ENCODE measurements at places on chromosomes 3 and 15.

- no peak for DNase-seq
Measured at GRCh38 chr3:141387516-141387915, 19.2 kb downstream of the ZBTB38 start.

DNA sequence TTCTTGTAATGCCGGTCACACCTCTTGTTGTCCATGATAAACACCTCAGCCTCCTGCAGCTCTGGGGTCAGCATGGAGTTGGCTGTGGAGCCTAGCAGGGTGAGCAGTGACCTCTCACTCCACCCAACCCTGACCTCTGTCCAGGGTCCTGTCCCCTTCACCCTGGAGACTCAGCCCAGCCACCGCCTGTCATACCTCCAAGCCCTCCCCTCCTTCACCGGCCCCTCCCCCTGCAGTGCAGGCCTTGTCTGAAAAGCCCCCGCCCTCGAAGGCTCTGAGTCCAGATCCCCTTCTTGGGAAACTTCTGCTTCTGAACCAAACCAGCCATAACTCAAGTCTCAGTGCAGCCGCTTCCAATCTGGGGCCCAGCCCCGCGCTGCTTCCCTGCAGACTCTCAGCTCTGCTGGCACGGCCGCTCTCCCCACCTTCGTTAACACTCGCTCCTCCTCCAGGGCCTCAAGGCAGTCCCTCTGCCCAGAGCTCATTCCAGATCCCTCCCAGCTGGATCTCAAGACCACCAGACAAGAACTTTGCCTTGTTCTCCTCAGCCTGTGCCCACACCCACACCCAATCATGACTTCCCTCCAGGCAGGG, 25.4 kb upstream of the PRSS50 start:
- DNase-seq, result no peak

DNA sequence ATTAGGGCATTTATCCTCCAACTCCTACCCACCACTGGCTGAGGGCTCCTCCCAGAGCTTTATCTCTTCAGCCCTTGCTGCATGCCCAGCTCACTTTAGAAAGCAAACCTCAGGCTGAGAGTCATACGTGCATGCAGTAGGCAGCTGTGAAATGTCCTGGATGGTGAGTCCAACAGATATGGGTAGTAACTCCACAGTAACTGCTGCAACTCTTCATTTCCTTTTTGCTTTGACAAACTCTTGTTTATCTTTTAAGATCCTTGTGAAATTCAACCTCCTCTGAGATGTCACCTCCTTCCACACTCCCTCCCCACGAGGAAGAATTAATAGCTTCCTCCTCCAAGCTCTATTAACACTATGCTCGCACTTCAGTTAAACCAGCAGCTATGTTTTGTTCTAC, 35.9 kb upstream of the CTNNB1 start:
- no peak for DNase-seq

- DNase-seq, result no peak
Measured at GRCh38 chr3:88032245-88032644, 26.6 kb downstream of the CGGBP1 start.

DNA sequence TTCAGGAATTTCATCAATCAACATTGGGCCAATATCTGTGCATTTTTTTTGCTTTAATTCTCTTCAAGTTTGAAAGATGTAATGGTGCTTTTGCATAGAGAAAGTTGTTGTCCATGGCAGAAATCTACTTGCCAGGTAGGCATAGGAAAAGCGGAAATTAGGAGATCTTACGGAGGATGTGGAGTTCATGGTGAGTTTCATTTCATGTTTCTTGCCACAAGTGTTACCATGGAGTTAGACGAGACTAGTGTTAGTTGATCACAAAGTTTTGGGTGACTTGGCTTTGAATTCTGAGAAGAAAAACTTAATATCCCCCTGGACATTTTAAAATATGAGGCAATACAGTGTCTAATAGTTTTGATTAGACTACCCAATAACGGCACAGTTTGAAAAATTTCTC, 1.0 kb upstream of the P2RY13 start:
- DNase-seq, result no peak

DNA sequence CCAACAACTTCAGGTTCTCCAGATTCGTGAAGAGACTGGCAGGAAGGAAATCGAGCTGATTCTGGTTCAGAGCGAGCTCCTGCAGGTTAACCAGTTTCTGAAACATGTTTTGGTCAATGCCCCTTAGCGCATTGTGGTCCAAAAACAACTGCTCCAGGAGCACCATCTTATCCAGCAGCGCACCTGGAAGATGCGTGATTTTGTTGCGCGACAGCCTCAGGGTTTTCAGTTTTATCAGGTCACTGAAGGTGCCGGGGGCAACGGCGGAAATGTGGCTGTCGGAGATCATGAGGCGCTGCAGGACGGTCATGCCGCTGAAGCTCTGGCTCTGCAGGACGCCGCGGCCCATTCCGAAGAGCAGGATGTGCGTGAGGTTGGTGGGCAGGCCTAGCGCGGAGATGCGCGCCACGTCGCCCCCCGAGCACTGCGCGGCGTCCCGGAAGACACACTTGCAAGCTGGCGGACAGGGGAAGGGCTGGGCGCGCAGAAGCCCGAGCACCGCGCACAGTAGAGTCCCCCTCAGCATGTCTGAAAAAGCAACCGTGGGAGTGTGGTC, 1.2 kb downstream of the GP5 start:
- no peak for DNase-seq

DNA sequence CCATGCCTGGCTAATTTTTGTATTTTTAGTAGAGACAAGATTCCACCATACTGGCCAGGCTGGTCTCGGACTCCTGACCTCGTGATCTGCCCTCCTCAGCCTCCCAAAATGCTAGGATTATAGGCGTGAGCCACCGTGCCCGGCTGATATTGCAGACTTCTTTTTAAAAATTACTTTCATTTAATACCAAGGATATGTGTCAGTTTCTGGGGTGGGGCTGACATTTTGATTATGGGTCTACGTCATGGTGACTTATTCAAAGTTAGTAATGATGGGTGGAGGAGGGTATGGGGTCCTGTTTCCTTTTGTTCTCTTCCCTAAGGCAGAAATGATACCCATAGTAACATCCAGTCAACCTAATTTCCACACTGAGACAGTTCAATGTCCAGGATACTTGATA, 34.7 kb downstream of the GBE1 start:
- no peak for DNase-seq

DNA sequence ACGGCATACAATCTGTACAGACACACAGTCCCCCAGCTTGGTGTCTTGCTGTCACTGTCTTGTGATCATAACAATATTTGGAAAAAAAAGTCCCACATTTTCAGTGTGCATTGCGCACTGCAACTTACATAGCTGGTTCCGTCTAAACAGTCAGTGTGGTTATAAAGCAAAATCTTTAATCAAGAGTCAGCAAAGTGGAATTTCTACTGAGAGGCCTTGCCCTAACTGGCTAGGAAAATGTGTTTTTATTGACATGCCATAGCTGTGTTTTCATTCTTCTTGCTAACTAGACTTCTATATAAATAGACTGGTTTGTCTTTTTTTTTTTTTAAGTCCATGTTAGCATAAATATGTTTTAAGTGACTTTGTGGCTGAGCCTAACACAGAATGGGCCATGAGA, 174.8 kb downstream of the POLR2M start:
- no peak for DNase-seq

DNA sequence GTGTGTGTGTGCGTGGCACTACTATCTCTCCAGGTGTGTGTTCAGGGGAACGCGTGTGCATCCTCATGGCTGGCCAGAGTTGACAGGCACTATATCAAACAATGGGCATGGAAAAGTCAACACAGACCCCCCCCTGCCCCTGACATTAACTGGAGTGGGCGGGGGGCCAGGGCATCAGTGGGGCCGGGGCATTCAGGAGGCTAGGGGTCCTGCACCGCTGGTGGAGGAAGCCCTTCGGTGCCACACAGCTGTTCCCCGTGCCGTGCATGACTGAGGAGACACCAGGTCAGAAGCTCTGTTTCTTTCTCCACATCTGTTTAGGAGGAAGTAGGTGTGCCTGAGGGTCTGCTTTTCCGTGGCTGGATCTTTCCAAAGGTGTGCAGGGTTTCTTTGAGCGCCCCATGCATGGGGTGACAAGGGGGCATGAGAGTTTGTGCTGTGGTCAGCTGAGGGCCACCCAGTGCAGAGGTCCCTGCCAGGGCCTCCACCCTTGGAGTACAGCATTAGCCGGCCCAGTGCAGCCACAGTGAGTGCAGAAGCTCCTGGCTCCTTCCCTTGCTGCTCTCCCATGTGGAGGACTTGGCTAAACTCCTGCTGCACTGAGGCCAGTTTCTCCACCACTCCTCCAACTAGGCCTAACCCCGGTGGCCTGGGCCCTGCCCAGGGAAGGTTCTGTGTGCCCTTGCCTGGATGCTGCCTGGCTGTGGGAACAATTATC, 7.5 kb downstream of the C3orf22 start:
- no peak for DNase-seq

GRCh38 chr3:128237348-128238183, 84.3 kb downstream of the EEFSEC start:
- no peak for DNase-seq

DNA sequence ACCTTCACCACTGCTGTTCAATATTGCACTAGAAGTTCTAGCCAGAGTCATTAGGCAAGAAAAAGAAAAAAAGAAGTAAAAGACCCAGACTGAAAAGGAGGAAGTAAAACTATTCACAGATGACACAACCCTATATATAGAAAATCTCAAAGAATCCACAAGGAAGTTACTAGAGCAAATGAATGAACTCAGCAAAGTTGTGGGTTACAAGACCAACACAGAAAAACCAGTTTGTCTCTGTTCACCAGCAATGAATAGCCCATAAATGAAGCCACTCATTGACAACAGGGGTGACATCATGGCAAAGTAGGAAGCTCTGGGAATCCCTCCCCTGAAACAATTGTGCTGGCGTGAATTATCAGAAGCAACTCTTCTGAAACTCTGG, 4.6 kb downstream of the CFAP100 start:
- no peak for DNase-seq

Measured in stimulated activated CD8-positive, alpha-beta memory T cell treated with anti-CD3 and anti-CD28 coated beads, Interleukin-4, amount 100 ng/mL, for 4 hours (primary cell).